ENCODE measurements at places on chromosomes 1 and 21.

- DNase-seq, result no peak
Observed at GRCh38 chr21:34980423-34981115, 68.5 kb downstream of the RUNX1 start.

DNA sequence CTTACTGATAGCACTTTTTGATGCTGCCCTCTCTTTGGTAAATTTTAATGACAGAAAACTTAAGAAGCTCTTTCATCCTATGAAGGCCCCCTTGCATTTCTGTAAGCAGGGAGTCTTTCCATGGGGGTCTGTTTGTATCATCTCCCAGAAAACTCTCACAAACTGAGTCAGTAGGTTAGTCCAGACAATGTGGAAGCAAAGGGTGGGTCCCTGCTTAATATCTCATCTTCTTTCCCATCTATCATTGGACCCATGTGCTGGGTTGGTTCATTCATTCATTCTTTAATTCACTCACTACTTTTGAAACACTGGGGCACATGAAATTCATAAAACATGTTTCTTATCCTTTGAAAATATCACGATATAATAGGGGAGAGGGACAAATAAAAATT lies 164.3 kb downstream of the NTMT2 start:
- no peak for DNase-seq

- DNase-seq, result no peak
Observed at GRCh38 chr1:228474507-228474906, 12.7 kb upstream of the RNF187 start.

- DNase-seq, result peak; percentile 79
Observed at GRCh38 chr1:119712342-119713038, 756 bp downstream of the PHGDH start.

GRCh38 chr1:182688436-182689205 lies 4.2 kb upstream of the RGS8 start:
- DNase-seq, result no peak

DNA sequence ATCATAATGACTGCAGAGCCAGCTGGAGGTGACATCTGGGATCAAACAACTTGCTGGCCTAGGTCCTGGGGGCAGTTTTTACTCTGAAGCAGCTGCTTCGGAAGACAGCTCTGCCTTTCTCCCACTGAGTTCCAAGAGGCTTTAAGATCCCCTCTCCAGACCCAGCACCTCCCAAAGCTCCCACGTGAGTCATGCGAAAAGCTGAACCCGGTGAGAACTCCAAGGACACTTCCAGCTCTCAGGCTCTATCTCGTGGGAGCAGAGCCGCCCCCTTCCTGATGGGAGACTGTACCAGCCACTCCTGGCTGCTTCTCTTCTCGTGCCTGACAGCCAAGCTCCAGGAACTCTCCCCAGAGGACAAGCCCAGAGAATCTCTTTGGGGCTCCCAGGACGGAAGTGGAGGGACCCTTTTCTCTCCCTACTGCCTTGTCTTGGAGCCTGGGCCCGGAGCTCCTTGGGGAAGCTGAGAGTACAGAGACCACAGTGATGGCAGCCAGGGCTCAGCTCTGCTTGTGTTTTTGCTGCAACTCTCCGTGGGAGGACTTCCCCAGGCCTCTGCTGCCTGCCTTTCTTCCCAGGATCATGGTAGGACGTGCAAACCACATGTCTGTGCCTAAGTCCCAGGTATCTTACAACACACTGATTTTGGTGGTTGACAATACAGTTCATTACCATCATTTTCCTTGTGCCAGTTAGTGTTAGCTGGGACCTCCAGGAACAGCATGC lies 40.6 kb downstream of the STUM start:
- DNase-seq, result no peak

DNA sequence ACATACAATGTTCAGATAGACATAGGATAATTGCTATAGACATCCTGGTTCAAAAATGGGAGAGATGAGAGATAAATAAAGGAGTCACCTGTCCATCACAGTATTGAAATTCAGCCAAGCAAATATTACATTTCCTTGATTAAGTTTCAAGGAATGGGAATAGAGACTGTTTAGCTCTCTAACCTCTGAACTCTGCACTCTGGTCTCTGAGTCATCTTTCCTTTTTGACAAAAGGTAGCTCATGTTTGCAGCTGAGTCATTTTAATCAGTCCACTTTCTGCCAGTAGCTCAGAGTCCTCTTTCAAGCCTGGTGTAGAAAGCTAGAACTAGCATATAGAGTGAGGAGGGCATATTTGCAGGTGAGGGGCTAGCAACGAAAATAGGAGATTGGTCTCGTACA lies 51.4 kb upstream of the GJA8 start:
- no peak for DNase-seq

- DNase-seq, result no peak
Observed at GRCh38 chr1:57329937-57330336, 93.9 kb downstream of the DAB1 start.

GRCh38 chr1:216953495-216953894 lies 230.3 kb upstream of the ESRRG start:
- no peak for DNase-seq

- no peak for DNase-seq
Observed at GRCh38 chr1:116558140-116558549, 12.7 kb downstream of the CD58 start.

DNA sequence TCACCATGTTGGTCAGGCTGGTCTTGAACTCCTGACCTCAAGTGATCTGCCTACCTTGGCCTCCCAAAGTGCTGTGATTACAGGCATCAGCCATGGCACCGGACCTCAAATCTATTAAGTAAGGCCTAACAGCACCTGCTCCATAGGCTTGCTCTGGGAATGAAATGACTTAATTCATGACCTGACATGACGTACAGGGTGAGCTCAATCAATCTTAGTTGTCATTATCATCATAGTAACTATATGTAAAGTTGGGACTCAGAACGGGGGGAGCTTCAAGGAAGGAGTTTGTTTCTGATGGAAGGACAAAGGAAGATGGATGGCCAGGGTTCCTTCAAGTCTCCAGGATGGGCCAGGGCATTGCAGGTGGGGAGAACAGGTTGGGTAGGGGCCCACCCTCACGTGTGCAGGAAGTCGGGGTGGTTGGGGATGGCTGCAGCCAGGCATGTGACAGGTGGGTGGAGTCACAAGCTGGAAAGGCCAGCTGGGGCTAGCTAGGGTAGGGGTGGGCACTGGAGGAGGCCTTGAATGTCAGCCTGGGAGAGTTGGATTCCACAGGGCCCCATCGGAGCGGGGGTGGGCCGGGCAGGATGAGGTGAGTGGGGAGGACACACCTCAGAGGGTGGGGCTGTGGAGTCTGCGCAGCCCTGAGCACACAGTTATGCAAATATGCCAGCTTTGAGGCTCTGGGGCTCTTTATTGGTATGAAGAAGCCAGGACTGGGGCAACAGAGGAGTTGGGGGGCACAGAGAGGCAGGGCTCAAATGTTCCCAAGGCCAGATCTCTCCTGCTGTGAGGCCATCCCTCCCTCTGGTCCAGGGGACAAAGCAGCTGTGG lies 9.6 kb downstream of the TRIM62 start:
- DNase-seq, result no peak

- peak; percentile 63 for DNase-seq
Observed at GRCh38 chr1:27342391-27342777, 562 bp downstream of the SYTL1 start.

DNA sequence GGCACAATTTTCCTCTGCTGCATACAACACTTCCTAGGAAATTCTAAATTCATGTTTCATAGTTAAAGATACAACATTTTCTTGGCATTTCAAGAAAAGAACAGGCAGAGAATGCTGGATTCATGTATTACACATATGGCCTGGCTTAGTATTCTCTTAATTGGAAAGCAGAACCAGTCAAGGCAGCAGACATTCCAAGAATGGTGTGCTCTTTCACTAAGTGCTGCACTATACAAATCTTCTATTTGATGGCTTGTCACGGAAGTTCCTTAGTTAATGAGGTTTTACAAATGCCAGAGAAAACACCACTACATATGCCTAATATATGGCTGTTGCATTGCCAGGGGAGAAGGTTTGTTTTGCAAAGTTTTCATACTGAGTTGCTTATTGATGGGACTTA lies 80.8 kb upstream of the DYNLT5 start:
- DNase-seq, result no peak

DNA sequence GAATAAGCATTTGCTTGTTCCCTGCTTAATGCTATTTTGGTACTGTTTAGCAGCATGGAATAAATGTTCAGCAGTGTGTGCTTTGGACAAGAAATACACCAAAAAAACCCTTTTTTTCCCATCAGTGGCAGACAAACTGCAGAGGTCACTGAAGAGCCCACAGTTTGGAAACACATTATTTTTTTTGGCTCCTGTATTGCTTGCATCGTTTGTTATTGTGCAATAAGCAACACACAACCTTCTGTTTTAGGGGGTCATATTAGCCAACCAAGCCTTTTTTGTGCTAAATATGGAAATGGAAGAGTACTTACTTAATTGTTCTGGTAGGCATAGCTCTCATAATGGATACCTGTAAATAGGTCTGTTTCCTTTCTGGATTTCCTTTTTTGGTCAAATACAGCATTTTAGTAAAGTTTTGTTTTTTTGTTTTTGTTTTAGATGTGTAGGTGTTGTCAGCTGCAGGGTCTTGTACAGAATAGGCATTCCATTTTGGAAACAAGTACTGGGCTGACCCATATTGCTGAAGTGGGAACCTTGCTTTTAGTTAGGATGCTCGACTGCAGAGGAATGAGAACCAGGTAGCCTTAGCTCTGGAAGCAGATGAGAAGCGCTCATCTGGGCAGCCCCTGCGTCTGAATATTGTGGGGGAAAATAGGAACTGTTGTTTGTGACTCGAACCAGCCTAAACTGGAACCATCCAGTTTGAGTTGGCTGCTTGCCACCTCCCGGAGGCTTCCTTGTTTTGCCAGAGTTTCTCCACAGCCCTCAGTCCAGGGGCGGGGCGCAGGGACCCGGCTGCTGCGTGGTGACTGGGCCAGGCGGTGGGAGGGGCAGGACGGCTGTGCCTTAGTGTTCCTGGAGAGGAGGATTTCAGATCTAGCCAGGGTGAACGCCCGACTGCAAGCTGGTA lies 38.4 kb downstream of the SPEN start:
- no peak for DNase-seq

DNA sequence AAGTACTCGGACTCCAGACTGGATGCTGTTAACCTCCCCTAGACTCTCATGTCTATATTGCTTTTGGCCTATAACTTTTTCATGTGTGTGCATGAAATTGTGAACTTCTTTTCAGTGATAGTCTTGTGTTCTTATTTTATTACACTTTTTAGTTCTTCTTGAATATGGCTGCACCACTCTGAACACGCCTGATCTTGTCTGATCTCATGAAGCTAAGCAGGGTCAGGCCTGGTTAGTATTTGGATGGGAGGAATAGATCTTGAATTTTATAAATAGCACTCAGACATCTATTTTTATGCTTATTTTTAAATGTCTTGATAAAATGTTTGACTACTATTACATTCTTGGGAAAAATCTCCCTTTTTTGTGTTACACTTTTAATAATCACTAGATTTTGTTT lies 22.4 kb downstream of the TCP10L start:
- no peak for DNase-seq

- no peak for DNase-seq
Observed at GRCh38 chr1:27538793-27539192, 48.8 kb upstream of the WASF2 start.

- no peak for DNase-seq
Observed at GRCh38 chr1:220784751-220785150, 2.0 kb upstream of the MTARC1 start.

- DNase-seq, result no peak
Observed at GRCh38 chr1:46077644-46078043, 54.8 kb downstream of the PIK3R3 start.

GRCh38 chr1:165383067-165383466 lies 26.6 kb upstream of the LMX1A start:
- DNase-seq, result no peak

GRCh38 chr1:159007726-159008125 lies 2.0 kb upstream of the IFI16 start:
- no peak for DNase-seq

DNA sequence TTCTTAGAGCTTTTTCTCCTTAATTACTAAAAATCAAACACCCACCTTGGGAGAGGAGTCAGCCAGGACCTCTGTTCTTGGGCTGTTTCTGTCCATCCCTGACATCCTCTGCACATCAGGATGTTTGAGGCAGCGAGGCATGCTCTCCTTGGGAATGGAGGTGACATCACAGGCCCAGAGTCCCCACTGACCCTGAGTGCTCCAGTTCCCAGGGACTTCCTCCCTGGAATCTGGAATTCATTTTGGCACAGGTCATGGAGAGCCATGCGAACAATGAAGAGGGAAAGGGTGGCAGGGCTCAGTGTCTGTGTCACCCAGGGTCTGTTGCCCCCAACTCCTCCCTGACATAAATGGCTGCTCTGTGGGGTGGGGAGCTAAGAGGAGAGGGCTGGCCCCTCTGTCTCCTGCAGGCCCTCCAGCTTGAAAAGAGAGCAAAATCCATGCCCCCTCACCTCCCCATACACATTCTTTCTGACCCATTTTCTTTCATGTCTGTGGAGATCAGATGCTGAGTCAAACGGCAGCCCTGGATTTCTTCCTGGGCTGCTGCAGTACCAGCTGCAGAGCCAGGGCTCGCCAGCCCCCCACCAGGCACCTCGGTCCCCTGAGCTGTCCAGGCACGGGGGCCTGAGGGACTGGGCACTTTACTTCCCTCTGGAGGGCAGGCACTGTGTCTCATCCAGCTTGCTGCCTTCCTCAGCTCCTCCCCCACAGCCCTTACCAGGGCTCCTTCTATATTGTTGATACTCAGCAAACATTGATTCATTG lies 102.0 kb downstream of the NMNAT2 start:
- no peak for DNase-seq

DNA sequence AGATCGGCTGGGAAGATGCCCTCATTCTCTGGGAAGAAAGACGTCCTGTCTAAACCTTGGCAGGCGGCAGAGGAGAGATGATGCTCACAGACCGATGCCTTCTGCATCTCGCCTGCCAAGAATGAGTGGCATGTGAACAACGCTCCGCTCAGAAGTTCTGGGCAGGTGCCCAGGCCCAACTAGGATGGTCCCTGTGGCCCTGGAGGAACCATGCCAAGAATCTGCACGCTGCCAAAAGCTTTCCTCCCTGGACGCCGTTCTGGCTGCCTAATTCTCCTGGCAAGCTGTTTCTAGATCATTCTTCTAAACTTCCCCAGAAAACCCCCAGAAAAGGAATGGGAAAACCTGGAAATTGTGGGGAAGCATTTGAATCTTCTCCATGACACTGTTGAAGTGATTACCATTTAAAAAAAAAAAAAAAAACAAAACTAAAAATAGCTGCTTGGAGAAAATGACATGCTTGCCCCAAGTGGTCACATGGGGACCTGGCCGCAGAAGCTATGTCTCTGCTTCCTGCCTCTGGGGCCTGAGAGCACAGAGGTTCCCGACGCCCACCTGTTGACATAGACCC lies 440.9 kb downstream of the PRDM2 start:
- no peak for DNase-seq

- no peak for DNase-seq
Observed at GRCh38 chr1:11790880-11791715, 14.7 kb downstream of the MTHFR start.

- no peak for DNase-seq
Observed at GRCh38 chr1:53326598-53327181, 1.2 kb downstream of the LRP8 start.

GRCh38 chr1:151012684-151013471 lies 4.6 kb downstream of the PRUNE1 start:
- DNase-seq, result no peak

DNA sequence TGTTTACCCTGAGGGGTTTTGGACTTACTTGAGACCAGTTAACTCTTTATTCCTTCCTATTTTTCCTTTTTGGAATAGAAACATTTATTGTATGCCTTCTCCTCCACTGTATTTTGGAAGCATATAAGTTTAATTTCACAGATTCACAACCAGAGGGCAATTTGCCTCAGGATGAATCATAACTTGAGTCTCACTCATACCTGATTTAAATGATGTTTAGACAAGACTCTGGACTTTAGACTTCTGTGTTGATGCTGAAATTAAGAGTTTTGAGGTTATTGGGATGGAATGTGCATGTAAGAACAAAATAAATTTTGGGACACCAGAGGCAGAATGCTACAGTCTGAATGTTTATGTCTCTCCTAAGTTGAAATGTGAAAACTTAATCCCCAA lies 7.1 kb upstream of the ADAM30 start:
- no peak for DNase-seq
